Camera-type eye (tissue), 1 donor: ENCODE measurements at places on chromosomes 11 and 22. TPM values are rescaled to one million over a fixed set of nuclear protein-coding genes. Genes with fewer than 3 reads are reported as not detected.

The MYO7A gene
- total RNA-seq, result 51.1 TPM

The TTLL12 gene
- total RNA-seq, result 31.8 TPM

The NUP98 gene
- 186 TPM for total RNA-seq

The ADORA2A gene
- total RNA-seq, result 18.5 TPM

The GVQW3 gene
- 20.3 TPM for total RNA-seq

The MRGPRX4 gene
- total RNA-seq, result not detected

The CRYBB1 gene
- 2,103 TPM for total RNA-seq

The CREB3L1 gene
- total RNA-seq, result 35.6 TPM

The CRYBA4 gene
- total RNA-seq, result 3,745 TPM

The TP53AIP1 gene
- 0.82 TPM for total RNA-seq

The GRIA4 gene
- 163 TPM for total RNA-seq

The TMEM80 gene
- total RNA-seq, result 18.5 TPM

The SOX6 gene
- 46.6 TPM for total RNA-seq

The VPREB1 gene
- total RNA-seq, result 0.66 TPM

The JAML gene
- total RNA-seq, result 3.3 TPM

The USP2 gene
- total RNA-seq, result 24.4 TPM

The CSKMT gene
- 4.7 TPM for total RNA-seq

The SCUBE1 gene
- 17.4 TPM for total RNA-seq

The CST6 gene
- total RNA-seq, result not detected

The PVALB gene
- 3.2 TPM for total RNA-seq

The TYMP gene
- total RNA-seq, result 10.6 TPM

The MYRF gene
- 20.1 TPM for total RNA-seq

The IGF2 gene
- 458 TPM for total RNA-seq

The BANF1 gene
- total RNA-seq, result 17.2 TPM

The GDPD4 gene
- total RNA-seq, result not detected

The GLYAT gene
- not detected for total RNA-seq

The OTOG gene
- total RNA-seq, result not detected

The VPS26B gene
- total RNA-seq, result 55.9 TPM

The DEUP1 gene
- 1.3 TPM for total RNA-seq

The BCO2 gene
- 16.1 TPM for total RNA-seq

The TRIM3 gene
- 26.2 TPM for total RNA-seq

The GAL3ST3 gene
- total RNA-seq, result 8.4 TPM

The SLC22A8 gene
- 8.5 TPM for total RNA-seq

The LINC01488 gene
- 0.38 TPM for total RNA-seq

The OR4A16 gene
- 4.2 TPM for total RNA-seq

The PRDM10 gene
- 17.0 TPM for total RNA-seq

The AMPD3 gene
- 10.1 TPM for total RNA-seq

The MAJIN gene
- total RNA-seq, result not detected

The BIK gene
- total RNA-seq, result not detected

The SUSD2 gene
- 2.6 TPM for total RNA-seq

The C11orf91 gene
- not detected for total RNA-seq

The GGTLC2 gene
- not detected for total RNA-seq

The CNGA4 gene
- 0.27 TPM for total RNA-seq

The CDKN1C gene
- total RNA-seq, result 118 TPM

The UPK3A gene
- total RNA-seq, result 0.49 TPM

The PHOX2A gene
- total RNA-seq, result not detected

The RFPL2 gene
- not detected for total RNA-seq

The MOV10L1 gene
- total RNA-seq, result 5.6 TPM
